Umbilical cord (tissue), 2 donors: ENCODE measurements at places on chromosomes 1 and 21.

- DNase-seq: no peak
These were observed 226.1 kb downstream of the ASTN1 start for GRCh38 chr1:176938375-176938774.

DNA sequence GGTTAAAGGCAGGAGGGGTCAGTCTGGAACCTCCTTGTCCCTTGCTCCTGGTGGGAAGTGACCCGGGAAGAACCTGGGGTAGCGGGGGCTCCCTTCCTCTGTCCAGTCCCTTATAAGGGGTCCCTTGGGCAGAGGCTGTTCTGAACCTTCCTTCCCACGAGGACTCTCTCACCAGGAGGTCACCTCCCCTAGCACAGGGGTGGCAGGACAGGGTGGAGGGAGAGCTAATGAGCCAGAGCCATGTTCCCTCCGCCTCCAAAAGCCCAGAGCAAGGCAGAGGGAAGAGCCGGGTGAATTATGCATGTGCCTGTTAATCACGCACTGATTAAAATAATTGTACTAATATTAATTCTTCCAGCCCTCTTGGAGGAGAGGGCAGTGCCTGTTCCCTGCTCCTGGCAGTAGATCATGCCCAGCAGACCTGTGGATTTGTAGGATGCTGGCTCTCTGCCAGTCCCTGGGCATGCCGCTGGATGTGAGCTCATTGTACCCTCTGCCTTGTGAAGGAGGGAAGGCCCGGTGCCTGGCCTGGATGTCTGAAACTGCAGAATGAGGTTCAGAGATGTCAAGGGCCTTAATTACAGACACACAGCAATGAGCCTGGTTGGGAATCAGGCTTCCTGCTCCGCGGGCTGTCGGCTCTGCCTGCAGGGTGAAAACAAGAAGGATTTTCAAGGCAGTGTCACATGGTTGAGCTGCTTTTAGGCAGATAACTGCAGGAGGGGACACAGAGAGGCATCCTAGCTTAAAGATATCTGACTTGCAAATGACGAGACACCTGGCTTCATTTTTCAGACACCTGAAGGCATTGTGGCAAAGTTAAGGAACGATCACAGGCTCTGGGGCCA is 68.2 kb downstream of the IGSF21 start:
- no peak for DNase-seq

DNA sequence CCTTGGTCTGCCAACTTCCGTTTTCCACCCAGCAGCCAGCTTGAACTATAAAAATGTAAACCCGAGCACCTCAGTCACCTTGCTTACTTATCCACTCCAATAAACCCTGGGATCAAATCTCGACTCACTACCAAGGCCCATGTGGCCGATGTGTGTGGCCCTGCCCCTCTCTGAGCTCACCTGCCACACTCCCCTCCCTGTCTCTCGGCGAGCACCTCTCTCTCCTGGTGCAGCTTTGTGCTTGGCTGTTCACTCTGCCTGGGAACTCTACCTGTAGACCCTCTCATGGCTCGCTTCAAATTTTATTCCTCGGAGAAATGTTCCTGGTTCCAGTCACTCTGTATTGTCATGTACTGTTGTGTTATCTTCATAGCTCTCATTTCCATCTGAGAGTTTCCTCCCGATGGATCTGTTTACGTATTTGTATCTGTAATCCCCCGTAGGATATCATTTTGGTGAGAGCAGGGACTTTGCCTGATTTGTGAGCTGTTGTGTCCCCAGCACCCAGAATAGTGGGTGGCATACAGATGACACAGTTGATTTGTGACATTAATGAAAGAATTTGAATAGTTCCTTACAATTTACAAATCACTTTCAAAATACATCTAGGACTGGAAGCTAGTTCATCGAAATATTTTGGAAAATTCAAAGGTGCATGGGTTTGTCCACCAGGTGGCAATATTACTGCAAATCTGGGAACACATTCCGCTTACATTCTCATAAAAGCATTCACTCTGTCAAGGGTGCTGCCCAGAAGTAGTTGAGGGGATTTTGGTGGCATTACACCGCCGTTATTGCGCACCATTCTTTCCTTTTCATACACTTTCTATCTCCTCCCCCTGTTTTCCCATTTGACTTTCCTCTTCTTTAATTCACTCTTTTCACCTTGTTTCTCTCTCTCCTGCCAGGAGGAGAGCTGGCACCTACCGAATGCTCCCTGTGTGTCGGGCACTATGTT is 95.3 kb downstream of the ABCA4 start:
- DNase-seq: peak; percentile 80

DNA sequence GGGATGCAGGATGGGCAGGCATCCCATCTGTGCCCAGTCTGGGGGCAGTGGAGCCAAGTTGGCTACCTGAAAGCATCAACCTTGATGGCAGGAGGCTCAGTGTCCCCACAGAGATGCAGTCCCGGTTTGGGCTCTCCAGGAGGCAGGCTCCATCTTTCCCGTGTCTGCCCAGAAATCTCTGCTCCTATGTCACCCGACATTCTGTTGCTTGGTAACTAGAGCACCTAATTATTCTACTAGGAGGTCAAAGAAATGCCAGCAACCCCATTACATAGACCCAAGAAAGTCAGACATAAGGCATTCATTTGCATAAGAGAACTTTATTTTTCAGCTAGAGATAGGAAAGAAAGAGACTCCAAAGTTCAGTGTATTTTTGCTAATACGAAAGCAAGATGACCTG is 100.3 kb upstream of the BACE2 start:
- no peak for DNase-seq

DNA sequence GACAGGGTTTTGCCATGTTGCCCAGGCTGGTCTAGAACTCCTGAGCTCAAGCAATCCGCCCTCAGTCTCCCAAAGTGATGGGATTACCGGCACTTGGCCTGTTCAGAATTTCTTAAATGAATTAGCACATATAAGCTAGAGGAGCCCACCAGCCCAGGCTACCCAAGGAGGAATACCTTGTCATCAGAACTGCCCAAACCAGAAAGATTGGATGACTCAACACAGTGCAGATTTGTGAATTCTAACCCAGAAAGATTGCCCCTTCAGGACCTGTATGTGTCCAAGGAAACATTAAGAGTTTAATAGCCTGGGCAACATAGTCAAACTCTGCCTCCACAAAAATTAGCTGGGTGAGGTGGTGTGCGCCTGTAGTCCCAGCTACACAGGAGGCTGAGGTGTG is 14.0 kb upstream of the LIN9 start:
- DNase-seq: peak; percentile 43

DNA sequence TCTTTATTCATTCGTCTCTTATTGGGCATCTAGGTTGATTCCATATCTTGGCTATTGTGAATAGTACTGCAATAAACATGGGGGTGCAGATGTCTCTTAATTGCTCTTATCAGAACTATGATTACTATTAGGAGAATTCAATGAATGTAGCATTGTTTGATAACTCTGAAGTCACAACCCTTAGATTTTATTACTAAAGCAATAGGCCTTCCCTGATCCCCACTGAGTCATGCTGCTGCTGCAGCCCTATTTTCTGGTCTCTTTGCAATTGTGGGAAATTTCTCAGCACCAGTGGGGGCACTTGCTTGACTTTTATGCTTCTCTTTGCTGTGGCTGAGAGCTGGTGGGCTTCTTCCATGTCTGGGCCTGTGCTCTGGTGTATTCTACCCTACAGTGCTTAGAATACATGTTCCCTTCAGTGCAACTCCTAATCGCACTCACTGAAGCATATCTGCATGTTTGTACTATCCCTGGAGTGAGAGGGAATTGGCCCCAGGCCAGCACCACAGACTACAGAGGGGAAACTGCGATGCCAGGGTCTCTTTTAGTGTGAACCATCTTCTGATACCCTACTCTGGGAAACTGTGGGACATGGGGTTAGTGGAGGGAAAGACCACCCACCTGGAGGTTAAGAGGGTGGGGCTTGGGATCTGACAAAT is 52.2 kb upstream of the ROR1 start:
- DNase-seq: no peak

DNA sequence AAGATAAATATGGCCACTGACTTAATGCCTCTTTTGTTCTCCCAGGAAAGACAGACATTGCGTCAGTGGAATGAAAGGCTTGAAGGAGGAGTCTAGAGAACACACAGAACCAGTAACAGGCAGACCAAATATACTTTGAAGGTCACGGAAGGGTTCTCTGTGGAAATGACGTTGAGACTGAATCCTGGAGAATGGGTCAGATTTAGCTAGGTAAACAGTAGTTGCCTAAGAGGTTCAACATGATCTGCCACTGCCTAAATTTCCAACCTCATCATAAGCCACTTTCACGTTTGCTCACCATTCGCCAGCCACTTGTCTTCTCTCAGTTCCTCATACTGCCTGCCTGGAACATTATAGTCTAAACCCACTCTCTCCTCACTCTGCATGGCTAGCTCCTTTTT is 20.5 kb downstream of the PLA2G4A start:
- DNase-seq: no peak

- DNase-seq: no peak
These were observed 11.3 kb upstream of the ADORA1 start for GRCh38 chr1:203116091-203116820.

GRCh38 chr1:58487002-58487401 is 59.5 kb downstream of the OMA1 start:
- DNase-seq: no peak

GRCh38 chr1:168437821-168438220 is 106.0 kb downstream of the XCL2 start:
- no peak for DNase-seq

GRCh38 chr1:2955652-2956051 is 65.6 kb upstream of the ACTRT2 start:
- DNase-seq: no peak

- no peak for DNase-seq
These were observed 28.5 kb downstream of the MAB21L3 start for GRCh38 chr1:116139592-116140134.

DNA sequence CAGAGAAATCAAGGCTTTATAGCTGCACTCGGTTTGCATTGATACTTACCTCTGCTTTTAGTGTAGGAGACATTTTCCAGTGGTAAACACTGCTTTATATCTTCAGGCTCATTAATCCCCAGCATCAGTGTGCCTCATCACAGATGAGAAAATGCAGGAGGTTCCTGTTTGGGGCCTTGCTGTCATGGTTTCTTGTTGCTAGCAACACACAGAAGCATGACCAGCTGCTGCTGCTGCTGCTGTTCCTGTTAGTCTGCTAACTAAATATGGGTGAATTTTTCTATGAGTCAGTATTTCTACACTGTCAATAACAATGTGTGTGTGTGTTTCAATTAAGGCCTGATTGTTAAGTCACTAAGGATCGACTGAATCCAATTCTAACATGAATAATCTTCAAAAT is 85.8 kb upstream of the RGS1 start:
- DNase-seq: peak; percentile 96

GRCh38 chr1:37954316-37954971 is 7.6 kb upstream of the INPP5B start:
- no peak for DNase-seq

GRCh38 chr1:51263147-51263877 is 27.2 kb downstream of the RNF11 start:
- DNase-seq: no peak

DNA sequence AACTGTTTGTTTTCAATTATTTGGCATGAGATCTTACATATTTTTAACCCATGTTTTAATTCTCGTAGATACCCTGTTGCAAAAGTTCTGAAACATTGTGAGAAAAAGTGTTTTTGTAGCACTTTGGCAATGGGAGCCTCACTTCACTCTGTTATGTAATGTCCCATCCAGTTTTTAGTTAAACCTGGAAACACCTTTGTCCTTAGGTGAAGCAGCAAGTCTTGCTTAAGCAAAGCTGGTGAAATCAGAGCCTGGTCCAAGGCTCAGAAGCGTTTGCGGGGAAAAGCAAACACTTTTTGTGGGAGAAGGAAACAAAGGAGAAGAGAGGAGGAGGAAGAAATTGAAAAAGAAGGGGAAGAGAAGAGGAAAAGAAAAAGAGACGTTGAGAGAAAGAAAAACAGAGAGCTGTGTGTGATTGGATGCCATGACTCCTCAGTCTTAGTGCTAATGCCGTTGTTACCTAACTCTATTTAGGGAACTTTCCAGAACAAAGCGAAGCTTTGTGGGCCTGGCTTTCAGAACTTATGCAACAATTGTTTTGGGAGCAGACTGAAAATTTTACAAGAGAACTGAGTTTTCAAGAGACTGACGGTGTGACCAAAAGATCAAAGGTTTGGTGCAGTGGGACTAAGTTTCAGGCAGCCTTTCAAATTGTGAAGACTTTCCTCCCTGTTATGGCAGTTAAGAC is 93.1 kb downstream of the NTMT2 start:
- DNase-seq: no peak

- no peak for DNase-seq
These were observed 579 bp upstream of the TENT5C start for GRCh38 chr1:117605164-117605773.

DNA sequence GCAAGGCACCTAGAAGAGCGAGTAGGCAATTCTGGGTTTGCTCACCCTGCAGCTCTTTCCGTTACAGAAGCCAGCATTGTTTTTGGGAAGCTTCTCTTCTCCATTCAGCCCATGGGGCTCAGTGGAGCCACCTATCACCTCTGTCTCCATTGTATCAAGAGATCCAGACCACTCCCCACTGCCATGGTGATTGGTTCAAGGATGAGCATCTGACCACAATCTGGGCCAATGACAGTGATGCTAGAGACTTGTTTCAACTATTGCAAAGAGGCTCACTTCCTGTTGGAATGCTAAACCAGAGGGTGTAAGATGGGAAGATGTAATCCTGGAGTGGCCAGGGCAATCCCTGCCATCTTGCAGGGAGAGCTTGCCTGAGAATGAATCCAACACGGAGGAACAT is 6.6 kb downstream of the SPATA21 start:
- no peak for DNase-seq
